ENCODE measurements at places on chromosomes 5 and 9.
A peak's percentile ranks its signal among the peaks of the same experiment; 100 is the strongest.

DNA sequence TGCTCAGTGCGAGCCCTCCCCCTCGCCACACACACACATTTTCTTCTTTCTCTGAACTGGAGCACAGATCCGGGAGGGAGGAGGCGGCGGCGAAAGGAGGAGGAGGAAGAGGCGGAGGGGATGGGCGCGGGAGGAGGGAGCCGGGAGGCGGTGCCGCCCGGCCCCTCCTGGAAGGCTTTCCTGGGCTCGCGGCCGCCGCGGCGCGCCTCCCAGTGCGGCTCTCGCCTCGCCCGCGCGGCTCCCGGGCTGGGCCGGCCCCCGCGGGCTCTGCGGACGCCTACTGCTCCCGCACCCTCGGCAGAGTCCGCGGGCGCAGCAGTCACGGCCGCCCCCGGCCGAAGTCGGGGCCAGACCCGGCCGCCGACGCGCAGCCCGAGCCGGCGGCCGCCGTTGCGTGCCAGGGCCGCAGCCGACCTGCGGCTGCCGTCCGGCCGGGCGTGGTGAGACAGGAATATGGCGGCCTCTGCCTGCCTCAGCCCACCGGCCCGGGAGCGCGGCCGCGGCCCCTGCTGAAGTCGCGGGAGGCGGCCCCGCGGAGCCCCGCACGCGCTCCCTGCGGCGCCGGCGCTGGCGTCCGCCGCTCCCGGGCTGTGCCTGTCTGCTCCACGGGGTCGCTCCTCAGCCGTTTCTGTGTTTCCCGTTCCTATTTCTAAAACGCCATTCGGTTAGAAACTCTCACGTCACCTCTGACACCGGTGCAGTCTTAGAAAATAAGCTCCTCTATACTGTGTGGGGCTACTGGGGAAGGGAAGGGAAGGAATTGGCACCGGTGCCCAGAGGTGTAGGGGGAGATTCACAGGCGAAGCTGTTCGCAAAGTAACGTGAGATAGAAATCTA lies 500 bp upstream of the GNAQ start:
- DNase-seq, result peak; percentile 21

- DNase-seq, result no peak
These were observed 111.5 kb downstream of the KDM4C start for GRCh38 chr9:6869081-6869948.

DNA sequence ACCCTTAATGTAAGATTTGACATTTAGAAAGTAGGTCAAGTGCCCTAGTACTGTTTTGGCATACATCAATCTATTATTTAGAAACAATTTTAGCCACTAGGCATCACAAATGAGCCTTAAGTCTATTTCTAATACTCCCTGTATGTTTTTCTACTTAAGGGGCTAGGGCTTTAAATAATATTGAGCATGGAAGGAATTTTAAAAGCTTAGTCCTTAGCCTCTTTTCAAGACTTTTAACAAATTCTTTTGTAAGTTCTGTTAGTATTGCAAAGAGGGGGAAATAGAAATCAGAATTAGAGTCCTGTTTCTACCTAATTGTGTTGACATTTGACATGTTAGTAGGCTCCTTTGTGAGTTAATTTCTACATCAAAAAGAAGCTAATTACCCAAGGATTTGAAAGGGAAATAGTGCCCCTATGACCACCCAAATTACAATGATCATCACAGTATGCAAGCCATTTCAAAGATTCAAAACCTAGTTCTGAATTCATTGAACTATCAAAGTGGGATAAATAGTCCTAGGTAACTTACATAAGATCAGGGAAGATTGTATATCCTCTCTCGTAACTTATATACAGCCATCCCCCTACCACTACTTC lies 647.8 kb upstream of the ACO1 start:
- no peak for DNase-seq

DNA sequence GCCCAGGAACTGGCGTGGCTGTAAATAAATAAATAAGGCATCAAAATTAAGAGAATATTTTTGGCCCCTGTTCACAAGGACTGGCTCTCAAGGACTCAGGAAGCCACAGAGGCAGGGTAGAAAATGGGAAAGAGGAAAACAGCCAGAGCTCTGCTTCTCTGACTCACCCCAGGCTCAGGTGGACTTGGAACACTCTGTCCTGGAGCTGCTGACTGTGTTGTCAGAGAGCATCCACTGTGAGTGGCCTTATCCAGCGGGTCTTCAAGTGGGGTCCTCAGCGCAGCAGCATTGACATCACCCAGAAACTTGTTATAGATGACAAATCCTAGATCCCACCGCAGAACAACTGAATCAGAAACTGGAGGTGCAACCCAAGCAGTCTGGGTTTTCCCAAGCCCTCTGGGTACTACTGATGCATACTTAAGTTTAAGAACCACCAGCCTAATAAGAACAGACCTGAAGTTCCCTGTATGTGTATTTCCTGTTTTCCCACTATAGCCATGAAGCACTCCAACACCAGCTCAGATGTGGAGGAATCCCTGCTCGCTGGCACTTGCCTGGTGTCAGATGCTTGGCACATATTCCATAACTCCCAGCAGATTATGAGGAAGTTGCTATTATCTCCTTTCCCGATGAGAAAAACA lies 20.5 kb downstream of the ADRA1B start:
- no peak for DNase-seq

- DNase-seq, result no peak
These were observed 262.0 kb upstream of the TRPM3 start for GRCh38 chr9:71383308-71383940.

GRCh38 chr9:3137347-3137695 lies 293.4 kb upstream of the PUM3 start:
- DNase-seq, result no peak

GRCh38 chr5:40983781-40984180 lies 74.5 kb downstream of the C7 start:
- no peak for DNase-seq

GRCh38 chr5:96124589-96124988 lies 162.9 kb upstream of the ELL2 start:
- DNase-seq, result no peak

DNA sequence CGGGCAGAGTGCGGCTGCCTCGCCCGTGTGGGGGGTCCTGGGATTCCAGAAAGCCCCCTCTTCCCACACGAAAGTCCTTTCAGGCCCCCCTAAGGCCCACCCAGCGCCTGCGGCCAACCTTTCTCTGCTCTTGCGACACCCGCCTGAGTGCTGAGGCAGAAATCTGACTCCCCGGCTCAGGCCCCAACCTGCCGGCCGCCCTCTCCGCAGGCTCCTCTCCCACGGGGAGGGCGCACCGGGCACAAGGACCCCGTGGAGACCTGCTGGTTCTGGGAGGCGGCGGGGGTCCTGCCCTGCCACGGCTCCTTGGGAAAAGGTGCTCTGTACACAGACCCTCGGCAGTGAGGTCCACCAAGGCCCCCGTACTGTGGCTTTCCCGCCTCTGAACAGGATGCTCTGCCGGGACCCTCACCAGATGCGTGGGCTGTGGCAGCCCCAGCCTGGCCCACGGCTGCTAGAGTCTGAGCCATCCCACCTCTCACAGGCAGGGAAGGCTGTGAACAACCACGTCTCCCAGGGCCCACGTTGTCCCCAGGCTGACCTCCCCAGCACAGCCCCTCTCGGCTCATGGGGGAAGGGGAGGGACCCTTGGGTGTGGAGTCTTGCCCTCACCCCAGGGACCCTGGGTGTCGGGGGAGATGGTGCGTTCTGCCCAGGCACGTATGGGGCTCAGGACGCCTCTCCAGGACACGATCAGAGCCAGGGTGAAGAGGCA lies 41.5 kb upstream of the EGFL7 start:
- no peak for DNase-seq

- DNase-seq, result no peak
These were observed 22.4 kb downstream of the BOD1 start for GRCh38 chr5:173594061-173594460.

DNA sequence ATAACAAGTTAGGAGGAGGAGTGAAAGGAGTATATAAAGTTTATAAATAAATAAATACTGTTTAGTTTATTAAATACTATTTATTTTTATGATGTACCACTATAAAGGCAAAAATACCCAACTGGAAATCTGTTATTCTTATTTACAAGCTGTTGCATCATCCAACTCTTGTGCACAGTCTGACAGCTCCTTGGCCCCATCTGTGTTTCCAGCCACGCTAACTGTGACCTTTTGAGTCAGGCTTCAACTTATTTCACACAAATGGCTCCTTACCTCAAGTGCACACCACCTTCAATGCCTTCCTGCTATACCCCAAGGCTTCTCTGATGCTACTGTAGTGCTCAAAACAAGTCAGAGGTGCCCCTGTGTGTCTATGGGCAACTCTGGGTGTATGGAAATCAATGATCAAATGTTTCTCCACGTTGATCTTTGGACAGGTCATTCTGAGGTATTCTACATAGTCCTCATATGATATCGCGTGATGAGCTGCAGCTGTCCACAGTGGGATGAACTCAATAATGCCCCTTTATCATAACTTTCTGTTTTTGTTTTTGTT lies 303.2 kb upstream of the GRAMD2B start:
- no peak for DNase-seq

DNA sequence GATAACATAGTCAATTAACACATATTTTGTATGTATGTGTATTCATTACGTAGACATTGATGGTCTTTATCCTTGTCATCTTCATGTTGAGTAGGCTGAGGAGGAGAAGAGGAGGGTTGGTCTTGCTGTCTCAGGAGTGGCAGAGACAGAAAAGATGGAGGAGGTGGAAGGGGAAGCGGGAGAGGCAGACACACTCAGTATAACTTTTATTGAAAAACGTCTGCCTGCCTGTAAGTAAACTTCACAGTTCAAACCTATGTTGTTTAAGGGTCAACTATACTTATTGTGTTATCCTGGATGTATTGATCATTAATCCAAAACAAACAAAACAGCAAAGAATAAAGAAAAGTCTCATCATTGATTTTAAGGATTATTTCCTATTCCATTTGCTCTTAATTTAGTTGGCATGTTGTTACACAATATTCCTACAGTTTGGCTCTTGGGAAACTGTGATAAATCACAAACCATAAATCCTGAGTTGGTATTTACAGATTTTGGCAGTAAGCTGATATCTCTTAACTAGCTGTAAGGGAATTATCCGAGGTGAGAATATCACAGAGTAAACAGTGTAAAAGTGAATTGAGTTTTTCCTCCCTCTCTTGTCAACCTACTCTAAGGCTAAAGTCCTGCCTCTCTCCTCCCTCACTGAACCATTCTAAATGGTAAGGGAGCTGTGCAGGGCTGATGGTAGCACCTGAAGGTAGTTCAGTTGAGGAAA lies 487.2 kb downstream of the SPATA31D1 start:
- no peak for DNase-seq

- DNase-seq, result no peak
These were observed 149.5 kb downstream of the PCSK1 start for GRCh38 chr5:96283589-96283988.

DNA sequence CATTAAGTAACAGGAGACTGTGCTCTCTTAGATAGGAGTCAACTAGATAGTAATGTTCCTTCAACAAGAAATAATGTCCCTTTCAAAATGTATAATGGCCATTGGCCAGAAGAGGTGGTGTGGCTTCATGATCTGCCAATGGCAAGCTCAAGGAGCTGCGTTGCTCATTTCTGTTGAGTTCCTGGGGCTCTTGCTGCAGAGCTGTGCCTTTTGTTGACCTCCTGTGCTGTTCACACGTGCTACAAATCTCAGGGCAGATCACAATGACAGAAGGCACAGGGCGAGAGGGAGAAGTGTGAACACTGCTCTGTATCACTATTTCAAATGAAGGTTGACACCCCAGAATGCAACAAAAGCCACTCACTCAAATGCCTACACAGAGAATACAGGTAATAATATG lies 16.0 kb upstream of the TBC1D2 start:
- DNase-seq, result no peak

DNA sequence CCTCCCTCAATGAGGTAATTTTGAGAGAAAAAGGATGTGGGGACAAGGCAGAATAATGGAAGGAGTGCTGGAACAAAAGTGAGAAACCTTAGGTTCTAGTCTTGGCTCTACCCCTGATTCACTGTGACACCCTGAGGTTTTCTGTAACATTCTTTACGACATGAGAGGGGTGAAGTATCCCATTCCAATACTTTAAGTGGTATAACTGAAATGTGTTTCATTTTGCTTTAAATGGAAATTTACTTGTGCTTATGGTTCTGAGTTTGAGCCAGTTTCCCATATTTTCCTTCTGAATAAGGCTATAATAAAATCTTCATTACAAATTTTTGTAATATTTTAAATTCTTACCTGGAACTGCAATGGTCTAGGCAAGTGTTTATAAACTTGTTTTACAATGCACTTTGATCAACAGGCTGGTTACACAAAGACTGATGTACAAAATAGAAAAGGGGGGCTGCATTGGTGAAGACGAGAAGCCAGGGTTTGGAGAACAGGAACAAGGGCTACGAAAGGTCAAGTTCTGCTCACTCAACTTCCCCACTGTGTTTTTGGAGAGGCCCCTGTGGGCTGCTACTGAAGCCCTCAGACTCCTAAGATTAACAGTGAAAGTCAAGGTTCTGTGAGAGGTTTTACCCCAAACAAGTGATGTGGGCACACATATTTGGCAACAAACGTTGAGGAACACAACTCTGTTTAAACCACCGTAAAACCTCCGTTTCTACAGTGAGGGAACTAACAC lies 171.9 kb upstream of the ELL2 start:
- no peak for DNase-seq

- DNase-seq, result no peak
These were observed 64.5 kb downstream of the ENTREP1 start for GRCh38 chr9:69389437-69389995.

DNA sequence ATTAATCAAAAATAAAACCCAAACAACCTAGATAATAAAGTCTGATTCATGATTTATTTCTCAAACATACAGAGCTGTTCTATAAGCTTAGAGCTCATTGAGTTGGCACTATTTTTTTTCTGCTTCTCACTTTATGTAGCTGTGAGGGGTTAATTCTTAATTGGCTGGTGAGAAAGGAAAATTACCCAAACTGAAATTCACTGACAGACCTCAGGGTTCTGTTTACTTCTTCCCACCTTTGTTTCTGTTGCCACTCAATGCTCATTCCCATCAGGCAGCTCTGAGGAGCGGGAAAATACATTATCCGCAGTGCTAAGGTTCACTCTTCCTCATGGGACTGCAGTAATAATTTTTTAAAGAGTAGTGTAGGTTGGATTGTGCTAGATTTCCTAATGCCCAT lies 139.9 kb downstream of the KCTD16 start:
- DNase-seq, result no peak

GRCh38 chr9:69036309-69036708 lies 757 bp downstream of the FXN start:
- DNase-seq, result peak; percentile 54

- no peak for DNase-seq
These were observed 134.1 kb upstream of the IFNE start for GRCh38 chr9:21616082-21616778.

GRCh38 chr9:137089232-137089947 lies 2.6 kb downstream of the MAN1B1 start:
- DNase-seq, result no peak
